Activated CD4-positive, alpha-beta T cell treated with anti-CD3 and anti-CD28 coated beads, Interleukin-2, amount 50 U/mL, for 24 hours (primary cell): ENCODE measurements at places on chromosomes 7 and 10.

- DNase-seq = no peak
Measured at GRCh38 chr7:137846827-137847567, at the start of gene DGKI. Gene DGKI (minus strand): TSS chr7:137846974.

GRCh38 chr7:108094346-108094745, 35.8 kb downstream of the LAMB4 start:
- DNase-seq = no peak

DNA sequence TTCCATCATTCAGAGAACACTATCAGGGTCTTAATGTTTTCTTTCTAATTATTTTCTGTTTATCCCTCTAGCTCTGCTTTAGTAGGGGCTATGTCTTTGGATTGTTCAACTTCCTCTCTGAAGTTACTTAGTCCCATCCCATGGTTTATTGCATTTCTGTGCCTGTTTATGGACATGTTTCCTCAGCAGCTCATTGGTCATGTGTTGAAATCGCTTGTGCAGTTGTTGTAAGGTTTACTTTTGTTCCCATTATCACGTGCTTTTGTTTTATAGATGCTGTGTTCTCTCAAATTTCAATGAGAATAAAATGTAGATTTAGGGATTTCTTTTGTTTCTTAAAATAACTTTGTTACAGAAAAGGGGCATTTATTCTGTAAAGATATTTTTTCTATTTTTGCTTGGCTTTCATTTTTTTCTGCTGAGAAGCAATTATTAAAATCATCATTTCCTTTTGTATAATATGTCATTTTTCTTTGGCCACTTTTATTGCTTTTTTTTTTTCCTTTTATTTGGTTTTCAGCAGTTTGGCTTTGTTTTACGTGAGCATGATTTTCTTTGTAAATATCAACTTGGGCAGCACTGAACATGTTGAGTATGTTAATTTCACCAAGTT, 110.9 kb downstream of the CCDC7 start:
- no peak for DNase-seq

DNA sequence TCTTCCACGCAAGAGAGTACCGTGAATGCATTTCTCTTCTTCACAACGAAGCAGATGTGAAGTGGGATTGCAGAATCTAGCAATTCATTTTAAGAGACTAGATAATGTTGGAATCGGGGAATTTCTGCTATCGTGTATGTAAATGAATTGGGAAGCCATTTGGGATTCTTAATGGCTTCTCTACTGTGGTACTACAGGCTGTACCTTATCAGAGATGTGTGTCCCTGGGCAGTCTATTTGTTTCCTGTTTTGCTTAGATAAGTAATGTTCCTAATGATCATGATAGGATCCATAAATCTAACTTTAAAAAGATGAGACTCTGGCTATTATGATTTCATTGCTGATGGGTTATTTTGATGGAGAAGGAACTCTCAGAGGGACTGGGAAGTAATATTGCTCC, 320.6 kb downstream of the REEP3 start:
- DNase-seq = no peak

DNA sequence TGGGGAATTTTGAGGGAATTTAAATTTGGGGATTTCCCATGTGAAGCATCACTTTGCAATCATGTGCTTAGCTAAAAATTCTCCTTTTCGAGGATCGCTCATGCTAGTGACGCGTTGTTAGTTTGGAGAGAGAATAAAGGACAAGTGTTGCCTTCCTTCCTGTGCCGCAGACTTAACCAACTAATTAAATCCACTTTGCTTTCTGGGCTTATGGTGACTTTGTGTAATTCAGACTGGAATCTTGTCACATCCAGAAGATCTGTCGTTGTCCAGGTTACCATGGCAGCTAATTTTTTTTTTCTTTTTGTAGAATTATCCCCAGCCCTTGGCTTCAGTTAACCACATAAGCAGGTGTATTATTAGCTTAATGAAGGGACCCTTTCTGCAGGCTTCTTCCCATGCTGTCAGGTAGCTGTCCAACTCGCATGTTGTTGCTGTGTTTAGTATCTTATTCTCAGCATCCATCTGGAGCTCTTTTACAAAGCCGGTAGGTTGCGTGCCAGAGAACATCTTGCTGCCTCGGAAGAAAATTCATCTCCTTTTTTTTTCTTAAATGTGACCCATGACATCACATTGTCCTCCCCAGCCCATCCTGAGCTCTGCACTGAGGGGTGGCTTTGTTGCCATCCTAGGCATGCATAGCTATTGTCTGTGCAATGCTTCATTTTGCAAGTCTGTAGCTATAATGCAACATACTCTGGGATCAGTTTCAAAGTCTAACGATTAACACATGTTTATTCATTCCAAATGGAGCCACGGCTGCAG, 47.2 kb upstream of the NRP1 start:
- no peak for DNase-seq

- no peak for DNase-seq
Measured at GRCh38 chr7:128759242-128759641, 16.4 kb downstream of the OPN1SW start.

GRCh38 chr10:71191551-71192076, 20.8 kb upstream of the UNC5B start:
- no peak for DNase-seq

- no peak for DNase-seq
Measured at GRCh38 chr10:121792198-121792597, 135.6 kb downstream of the ATE1 start.

GRCh38 chr7:23476286-23477156, 6.2 kb upstream of the IGF2BP3 start:
- no peak for DNase-seq

GRCh38 chr10:110980807-110981206, 61.4 kb downstream of the SHOC2 start:
- DNase-seq = no peak
